ENCODE measurements at places on chromosomes 3 and 15. TPM values are rescaled to one million over a fixed set of nuclear protein-coding genes. Genes with fewer than 3 reads are reported as not detected.

DNA sequence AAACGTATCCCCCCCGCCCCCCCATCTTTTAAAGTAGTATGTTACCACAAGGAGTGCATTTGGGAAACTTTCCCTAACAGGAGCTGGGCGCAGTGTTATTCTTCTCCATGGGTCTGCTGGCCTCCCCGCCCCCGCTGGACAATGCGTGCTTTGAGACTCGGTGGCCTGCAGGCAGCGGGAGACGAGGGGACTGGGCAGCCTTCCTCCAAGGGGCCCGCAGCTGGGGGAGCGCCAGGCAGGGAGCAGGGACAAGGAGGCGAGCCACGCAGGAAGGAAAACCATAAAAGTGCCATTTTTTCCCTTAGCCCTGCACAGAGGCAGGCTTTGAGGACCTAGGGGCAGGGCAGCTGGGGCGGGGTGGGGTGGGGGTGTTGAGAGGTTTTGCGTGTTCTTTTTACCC lies 14.1 kb downstream of the SOX2 start:
- no peak overlapping the region for H3K4me3 ChIP-seq
- no peak for DNase-seq
- H3K27ac ChIP-seq, result no peak overlapping the region

GRCh38 chr3:44050867-44051266 lies 190.8 kb upstream of the TOPAZ1 start:
- H3K27me3 ChIP-seq, result no peaks in the 10 kb centered on the region
- no peak for DNase-seq
- no peak overlapping the region for H3K27ac ChIP-seq
- H3K4me3 ChIP-seq, result no peak overlapping the region
- H3K4me1 ChIP-seq, result no peaks in the 10 kb centered on the region

GRCh38 chr3:124217542-124217941 lies 225.6 kb upstream of the ROPN1 start:
- H3K4me1 ChIP-seq, result no peaks in the 10 kb centered on the region
- no peak for DNase-seq
- H3K4me3 ChIP-seq, result no peak overlapping the region
- no peaks in the 10 kb centered on the region for H3K36me3 ChIP-seq
- H3K27ac ChIP-seq, result no peak overlapping the region

- H3K27ac ChIP-seq, result no peak overlapping the region
- H3K4me1 ChIP-seq, result no peaks in the 10 kb centered on the region
Observed at GRCh38 chr3:190265796-190266195, 56.5 kb downstream of the CLDN1 start.

DNA sequence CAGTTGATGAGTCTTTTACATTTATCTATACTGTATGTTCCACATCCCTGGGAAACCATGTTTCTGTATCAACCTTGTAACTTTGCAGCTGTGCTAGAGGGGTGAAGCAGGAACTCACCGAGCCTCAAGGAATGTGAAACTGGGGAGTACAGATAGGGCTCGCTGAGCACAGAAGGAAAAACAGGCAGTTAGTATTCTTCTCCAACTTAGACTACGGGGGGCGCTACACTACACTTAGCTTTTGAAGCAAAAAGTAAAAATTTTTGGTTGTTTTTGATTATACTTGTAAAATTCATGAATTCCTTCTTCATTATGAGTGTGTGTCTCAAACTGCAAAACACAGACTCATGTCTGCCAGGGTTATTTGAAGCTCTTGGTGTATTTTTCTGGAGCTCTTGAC lies 132.7 kb upstream of the RGMA start:
- H3K4me1 ChIP-seq, result no peaks in the 10 kb centered on the region
- no peak for DNase-seq
- peaks cover 4% of the 10 kb centered on the region for H3K27me3 ChIP-seq
- no peak overlapping the region for H3K27ac ChIP-seq

DNA sequence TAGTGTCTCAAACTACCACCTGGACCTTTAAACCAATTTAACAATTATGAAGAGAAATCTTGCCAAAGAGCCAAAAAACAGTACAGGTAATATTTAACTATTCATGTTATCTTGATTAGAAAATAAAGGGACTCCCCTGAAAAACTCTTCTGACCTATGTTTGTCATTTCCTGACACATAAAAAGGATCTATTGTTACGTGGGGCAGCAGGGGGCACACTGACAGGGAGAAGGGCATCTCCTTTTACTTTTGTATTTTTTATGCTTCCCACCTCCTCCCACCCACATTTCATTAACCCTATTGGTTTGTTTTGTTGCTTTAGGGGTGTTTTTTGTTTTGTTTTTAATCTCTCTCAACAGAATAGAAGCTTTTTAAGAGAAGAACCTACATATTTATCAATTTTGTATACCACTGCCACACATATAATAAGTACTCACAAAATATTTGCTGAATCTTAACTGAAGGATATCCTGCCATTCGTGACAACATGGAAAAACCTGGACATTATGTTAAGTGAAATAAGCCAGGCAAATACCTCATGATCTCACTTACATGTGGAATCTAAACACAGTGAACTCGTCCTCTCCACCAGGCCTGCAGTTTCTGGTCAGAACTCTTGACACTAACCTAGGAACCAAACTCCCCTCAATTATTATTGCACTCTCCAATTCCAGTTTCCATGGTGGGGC lies 17.7 kb downstream of the STAG1 start:
- no peak for DNase-seq
- H3K27ac ChIP-seq, result no peak overlapping the region
- no peaks in the 10 kb centered on the region for H3K27me3 ChIP-seq
- no peaks in the 10 kb centered on the region for H3K36me3 ChIP-seq

DNA sequence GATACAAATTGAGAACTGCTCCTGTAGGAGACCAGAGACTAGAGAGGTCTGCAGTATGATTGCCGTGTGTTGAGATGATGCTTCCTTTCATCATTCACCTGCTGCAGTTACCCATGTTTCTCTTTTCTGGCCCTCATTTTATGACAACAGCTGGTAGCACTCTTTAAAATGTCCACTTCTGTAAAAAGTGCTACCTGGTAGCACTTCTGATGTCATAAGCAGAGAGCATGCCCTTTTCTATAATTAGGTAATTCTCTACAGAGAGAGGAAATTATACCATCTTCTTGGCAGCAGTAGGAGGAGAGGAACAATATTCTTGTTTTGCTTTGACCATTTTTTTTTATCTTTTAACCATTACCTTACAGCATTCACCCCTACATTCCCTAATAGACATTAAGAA lies 123.8 kb downstream of the PPM1L start:
- no peak overlapping the region for H3K4me3 ChIP-seq
- no peaks in the 10 kb centered on the region for H3K36me3 ChIP-seq
- DNase-seq, result no peak
- no peaks in the 10 kb centered on the region for H3K27me3 ChIP-seq
- no peak overlapping the region for H3K27ac ChIP-seq

DNA sequence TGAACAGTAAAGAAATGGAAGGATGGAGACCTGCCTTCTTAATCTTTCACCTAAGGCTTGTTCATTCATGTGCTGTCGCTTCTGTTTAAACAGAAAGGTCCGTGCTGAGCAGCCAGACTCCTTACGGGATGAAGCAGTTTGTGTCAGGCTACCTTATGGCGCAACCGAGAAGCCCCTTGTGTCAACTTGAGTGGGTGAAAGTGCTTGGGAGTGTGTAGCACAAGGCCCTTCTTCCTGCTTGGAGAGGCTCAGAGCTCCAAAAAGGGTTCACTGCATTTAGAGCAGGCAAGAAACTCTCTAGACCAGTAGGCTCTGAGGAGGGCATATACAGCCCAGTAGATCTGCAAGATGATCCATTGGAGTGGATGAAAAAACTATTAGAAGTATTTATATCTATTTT lies 16.0 kb downstream of the CAPN3 start:
- no peaks in the 10 kb centered on the region for H3K27me3 ChIP-seq
- no peak overlapping the region for H3K27ac ChIP-seq

Gene ZNF860
- total RNA-seq, result not detected

Gene PRC1
- 79.9 TPM for total RNA-seq

Gene SLC25A26
- 22.5 TPM for total RNA-seq

Gene RPLP1
- total RNA-seq, result 2,216 TPM

All from CD8-positive, alpha-beta memory T cell (primary cell).